ENCODE measurements at places on chromosomes 12 and 14.

DNA sequence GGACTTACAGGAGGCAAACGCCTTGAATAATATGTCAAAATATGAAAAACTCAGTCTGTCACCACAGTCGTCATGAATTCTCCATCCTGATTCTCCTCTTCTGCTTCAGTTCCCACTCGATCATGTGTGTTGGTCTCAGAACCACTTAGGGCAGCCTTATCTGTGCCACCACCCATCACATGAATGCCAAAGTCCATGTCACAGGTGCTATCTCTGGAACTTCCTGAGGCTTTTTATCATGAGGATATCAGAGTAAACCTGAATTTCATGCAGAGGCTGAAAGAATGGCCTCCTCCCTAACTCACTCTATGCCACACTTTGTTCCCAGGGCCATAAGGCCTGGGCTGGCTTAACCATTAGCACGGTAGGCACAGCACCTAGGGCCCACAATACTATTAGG, 28.8 kb upstream of the MAP3K9 start:
- no peak for DNase-seq

- DNase-seq, result no peak
Observed at GRCh38 chr14:104432611-104433231, 146.8 kb upstream of the C14orf180 start.

- no peak for DNase-seq
Observed at GRCh38 chr14:97581016-97581415, 783.8 kb downstream of the VRK1 start.

GRCh38 chr12:26318661-26319068, 123.3 kb downstream of the SSPN start:
- no peak for DNase-seq

- no peak for DNase-seq
Observed at GRCh38 chr14:95522116-95522515, 5.7 kb upstream of the SYNE3 start.

DNA sequence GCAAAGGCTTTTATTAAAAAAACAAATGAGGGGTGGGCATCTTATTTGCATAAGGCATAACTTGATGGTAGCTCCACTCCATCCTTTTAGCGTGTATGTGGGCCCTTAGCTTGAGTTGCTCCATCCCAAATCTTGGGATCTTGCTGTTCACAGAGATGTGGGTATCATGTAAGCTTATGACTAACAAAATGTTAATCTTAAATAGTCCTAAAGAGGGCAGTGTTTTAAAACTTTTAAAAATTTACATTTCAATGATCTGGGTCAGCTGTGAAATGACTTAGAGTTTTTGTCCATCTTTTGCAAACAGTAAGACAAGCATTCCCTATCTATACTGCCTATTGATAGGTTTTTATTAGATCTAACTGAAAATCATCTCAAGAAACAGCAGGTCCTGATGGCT, 86.0 kb downstream of the SLCO1A2 start:
- no peak for DNase-seq

GRCh38 chr14:92841930-92842329, 47.8 kb downstream of the GOLGA5 start:
- DNase-seq, result no peak

GRCh38 chr12:107732365-107732764, 28.6 kb downstream of the PRDM4 start:
- no peak for DNase-seq

DNA sequence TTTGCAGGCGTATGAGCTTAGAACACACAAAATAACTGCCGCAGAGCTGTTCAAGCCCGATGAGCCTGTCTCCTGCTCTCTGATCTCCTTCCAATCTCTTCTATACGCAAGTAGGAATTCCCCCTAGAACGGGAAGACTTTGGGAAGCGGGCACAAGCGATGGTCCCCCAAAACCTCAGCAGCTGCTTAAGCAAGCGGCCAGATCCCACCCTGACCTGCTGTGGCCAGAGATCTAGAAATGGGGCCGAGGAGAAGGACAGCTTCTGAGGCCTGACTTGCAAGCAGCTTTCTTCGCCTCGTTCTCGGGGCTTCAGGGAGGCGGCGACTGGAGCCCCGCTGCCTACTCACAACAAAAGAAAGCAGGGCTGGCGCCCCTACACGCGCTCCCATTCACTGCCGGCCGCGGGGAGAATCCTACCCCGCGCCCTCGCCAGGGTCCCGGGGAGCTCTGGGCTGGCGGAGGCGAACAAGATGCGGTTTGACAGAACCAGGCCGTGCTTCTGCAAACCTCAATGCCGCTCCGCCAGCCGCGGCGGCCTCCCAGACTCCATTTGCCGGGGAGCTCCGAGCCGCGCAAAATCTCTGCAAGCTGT, 922 bp downstream of the TBX5 start:
- DNase-seq, result no peak

GRCh38 chr14:38129705-38130104, 78.0 kb upstream of the SSTR1 start:
- DNase-seq, result no peak

GRCh38 chr12:108697905-108698304, 33.4 kb downstream of the CORO1C start:
- no peak for DNase-seq

DNA sequence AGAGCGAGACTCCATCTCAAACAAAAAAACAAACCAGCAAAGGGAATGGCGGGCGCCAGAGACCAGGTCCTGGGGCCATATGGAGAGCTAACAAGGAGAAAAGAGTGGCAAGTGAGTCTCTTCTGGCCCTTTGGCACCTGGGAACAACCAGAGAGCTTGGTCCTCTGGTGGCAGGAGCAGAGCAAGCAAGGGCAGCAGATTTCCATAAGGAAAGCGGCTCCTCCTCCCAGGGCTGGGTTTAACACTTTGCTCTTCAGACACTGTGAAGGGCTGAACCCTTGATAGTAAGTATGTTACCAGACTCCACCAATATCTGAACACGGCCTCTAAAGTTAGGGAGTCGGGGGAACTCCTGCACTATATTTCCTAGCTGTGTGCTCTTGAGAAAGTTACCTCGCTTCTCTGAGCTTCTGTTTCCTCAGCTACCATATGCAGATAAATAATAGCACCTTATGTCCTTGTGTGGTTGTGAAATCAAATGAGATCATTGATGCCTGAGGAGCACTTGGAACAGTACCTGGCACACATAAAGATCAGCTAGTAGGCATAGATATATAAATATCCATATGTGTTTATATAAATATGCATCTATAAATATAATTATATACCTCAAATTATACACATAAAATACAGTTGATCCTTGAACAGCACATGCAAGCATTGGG, 33.4 kb upstream of the PLEKHG6 start:
- DNase-seq, result no peak

DNA sequence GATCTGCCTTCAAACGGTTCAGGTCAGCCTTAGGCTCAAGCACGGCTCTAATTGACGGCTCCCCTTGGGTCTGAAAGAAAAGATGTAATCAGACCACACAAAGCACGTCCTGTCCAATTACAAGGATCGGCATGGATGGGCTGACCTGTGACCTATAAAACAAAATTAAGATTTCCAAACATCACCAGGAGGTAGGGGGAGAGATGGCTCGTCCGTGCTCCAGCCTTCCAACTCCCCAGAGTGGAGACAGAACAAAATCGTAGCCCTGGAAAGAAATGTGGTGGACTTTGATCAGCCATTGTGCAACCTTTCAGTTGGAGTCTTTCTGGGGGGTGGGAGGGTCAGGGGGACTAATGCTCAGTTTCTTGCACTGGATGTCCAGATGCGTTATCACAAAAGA, 226.6 kb upstream of the DIO3 start:
- DNase-seq, result no peak

DNA sequence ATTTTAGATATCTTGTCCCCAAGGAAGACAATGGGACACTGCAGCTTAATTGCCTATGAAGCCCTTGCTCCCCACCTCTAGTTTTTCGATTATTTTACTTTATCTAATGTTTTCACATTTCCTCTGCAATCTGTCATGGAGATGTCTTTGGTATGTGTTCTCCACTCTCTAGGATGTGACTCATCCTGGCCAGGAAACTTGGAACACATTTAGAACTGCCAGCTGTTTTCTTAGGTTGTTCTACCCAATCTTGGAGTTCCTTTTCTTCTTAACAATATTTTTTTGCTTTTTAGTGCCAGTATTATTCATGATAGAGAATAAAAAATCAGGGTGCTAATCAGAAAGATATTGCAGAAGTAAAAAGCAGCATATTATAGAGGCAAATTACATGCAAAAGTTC, 101.7 kb upstream of the CLEC14A start:
- DNase-seq, result peak; percentile 8

DNA sequence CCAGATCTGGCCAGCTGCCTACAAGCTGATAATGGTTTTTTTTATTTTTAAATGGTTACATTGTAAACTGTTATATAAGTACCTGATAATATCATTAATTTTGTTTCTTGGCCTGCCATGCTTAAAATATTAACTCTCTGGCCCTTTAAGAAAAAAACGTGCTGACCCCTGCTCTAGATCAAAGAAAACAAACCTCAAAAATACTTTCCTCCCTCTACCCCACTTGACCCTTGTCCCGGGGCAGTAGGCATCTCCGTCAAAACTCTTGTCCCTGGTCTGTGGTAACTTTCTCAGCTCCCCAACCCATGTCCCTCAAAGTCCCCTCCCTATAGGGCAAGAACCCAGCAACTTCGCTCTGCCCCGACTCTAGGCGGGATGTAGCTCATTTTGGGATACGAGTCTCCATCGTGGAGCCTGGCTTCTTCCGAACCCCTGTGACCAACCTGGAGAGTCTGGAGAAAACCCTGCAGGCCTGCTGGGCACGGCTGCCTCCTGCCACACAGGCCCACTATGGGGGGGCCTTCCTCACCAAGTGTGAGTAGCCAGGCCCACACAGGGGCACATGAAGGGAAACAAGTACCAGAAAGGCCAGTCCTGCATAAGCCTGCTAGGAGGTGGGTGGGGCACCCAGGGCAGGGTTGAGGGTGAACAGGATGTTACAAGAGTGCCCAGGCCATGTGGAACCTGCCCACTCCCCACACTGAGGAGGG, 3.5 kb downstream of the RDH5 start:
- DNase-seq, result no peak

- DNase-seq, result no peak
Observed at GRCh38 chr12:83018088-83018487, 331.4 kb downstream of the TMTC2 start.

DNA sequence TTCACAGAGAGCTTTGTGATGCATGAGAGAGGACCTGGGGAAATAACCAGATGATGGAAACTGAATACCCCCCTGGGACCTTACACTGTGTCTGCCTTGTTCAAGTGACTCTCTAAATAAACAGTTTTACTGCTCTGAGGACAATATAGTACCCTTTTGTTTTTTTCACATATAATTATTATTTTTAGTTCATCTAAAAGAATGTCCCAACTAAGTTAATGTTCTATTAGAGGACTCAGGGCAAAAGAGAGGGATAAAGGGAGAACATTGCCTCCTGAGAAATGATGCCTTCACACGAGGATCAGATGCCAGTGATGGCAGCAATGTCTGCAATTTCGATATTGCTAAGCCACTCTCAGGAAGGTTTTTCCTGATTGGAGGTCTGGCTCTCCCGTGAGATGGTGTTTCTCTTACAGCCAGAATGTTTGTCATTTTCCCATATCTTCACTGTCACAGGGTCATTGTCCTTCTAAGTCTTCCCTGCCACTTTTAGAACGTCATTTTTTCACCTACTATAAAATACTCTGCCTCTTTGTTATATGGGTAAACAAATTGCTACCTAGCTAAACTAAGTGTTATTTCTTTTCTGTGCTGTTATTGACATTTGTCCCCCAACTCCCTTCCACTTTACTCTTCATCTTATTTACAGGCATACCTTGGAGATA, 201.6 kb downstream of the RAD51B start:
- no peak for DNase-seq

GRCh38 chr12:26576266-26576665, 256.7 kb downstream of the ITPR2 start:
- no peak for DNase-seq

DNA sequence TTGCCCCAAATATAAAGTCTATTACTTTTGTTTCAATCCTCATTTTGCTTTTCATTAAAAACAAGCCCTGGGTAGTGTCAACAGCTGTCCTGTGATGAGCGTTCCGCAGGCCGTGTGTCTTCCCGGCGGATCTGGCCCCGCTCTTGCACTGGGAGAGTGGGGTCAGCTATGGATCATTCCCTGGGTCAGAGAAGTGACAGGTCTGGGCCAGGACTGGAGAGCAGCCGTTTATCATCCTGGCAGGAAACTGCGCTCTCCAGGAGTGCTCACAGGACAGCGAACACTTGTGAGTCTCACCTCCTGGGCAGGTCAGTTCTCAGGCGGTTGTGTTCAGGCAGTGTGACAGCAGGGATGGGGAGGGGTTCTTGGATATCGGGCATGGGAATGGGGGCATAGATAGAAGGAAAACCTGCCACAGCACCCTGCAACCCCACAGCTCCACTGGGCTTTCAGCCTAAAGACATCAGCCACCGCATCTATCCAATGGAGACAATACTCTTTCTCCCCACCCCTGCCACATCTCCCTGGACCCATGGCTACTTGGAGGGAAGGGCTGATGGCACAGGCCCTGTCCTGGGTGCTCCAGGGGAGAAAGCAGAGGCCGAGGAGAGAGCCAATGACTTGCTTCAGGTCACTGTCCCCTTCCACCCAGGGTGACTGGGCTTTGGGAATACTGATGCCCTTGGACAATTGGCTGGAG, 47.8 kb upstream of the CHGA start:
- no peak for DNase-seq

- DNase-seq, result no peak
Observed at GRCh38 chr14:102778338-102779083, 1.3 kb downstream of the TRAF3 start.

GRCh38 chr12:103181366-103182152, 224.1 kb downstream of the ASCL1 start:
- DNase-seq, result no peak

- no peak for DNase-seq
Observed at GRCh38 chr14:80212023-80212397, 706 bp upstream of the DIO2 start.

DNA sequence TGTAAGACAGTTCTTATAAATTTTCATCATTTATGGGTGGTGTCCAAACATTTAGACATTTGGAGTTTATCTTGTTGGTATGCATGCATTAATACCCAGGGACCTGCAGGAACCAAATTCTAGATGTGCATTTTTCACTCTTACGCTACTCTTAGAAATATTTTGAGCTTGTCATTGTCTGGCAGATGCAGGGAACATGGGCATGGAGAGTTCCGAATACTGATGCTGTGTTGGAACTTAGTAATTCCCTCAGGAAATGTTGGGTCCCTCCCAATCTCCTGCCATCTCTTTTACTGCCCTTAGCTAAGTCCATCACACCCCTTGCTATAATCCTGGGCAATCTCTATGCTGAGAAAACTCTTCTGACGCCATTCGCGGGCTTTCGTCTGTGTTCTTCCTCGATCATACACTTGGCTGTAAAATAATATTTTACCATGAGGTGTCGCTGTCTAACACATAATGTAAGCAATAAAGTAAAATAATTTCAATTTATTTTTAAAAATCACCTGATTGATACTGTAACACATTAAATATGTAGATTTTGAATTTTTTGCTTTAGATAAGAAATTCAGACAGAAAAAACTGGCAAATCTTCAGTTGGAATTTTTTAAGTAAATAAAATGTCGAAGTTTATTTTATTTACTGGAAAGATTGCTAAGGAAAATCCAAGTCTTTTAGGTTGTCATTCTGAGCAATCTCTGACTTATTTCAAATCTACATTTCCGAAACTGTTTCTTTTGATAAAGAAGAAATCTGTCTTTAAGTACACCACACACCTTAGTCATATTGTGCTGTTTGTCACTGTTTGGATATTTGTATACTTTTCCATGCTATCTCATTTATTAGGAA, 304.1 kb upstream of the SSTR1 start:
- DNase-seq, result peak; percentile 1
